Endodermal cell (in vitro differentiated cells): ENCODE measurements at places on chromosomes 13 and 19.
A peak's percentile ranks its signal among the peaks of the same experiment; 100 is the strongest.

GRCh38 chr13:113864273-113864890 is 506 bp upstream of the GAS6 start:
- DNase-seq = peak; percentile 40

DNA sequence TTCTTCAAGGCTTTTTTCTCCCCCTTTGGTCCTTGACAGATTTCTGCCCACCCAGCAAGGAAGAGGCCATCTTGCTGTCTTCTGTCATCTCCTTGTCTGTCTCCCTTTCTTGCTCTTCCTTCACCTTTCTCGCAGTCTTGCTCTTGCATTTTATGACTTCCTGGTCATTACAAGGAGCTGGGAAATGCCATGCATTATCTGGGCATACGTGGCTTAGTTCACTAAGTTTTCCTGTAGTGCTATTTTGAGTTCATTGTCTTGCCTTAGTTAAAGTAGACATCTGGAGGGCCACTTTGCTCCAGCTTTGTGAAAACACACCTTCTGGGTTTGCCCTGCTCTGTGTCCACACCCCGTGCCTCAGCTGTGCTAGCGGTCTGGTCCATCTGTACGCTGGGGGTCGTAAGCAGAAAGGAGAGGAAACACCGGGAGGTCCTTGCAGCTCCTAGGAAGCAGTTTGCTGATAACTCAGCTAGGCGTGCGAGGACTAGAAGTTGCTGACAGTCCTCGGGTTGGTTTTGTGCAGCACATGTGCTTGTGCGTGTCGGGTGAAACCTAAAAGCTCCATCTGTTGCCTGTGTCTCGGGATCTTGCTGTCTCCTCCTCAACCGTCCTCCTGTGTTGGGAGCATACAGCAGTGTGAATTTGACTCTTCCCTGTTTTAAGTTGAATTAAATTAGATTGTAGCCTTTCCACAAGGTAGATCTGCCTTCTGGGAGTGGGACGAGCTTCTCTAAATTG is 59.4 kb downstream of the ARHGEF7 start:
- no peak for DNase-seq

DNA sequence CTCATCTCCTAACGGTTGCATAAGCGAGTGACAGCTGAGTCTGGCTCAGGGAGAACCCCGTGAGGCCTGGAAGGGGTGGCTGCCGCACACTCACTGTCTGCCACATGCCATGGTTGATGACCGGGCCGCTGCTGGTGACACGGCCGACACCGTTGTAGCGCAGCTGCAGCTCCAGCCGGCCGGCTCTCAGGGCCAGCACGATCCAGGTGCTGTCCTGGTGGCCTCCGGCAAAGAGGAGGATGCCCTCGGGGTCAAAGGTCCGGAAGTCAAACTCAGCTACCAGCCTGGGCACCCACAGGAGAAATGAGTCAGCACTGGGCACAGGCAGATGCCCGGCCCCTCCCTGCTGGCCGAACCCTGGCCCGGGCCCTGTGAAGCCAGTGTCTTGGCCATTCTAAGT is 31.7 kb downstream of the GAS6 start:
- no peak for DNase-seq

GRCh38 chr19:5809469-5809868 is 4.6 kb downstream of the NRTN start:
- DNase-seq = no peak

GRCh38 chr13:25867038-25867437 is 184.8 kb downstream of the SHISA2 start:
- no peak for DNase-seq

DNA sequence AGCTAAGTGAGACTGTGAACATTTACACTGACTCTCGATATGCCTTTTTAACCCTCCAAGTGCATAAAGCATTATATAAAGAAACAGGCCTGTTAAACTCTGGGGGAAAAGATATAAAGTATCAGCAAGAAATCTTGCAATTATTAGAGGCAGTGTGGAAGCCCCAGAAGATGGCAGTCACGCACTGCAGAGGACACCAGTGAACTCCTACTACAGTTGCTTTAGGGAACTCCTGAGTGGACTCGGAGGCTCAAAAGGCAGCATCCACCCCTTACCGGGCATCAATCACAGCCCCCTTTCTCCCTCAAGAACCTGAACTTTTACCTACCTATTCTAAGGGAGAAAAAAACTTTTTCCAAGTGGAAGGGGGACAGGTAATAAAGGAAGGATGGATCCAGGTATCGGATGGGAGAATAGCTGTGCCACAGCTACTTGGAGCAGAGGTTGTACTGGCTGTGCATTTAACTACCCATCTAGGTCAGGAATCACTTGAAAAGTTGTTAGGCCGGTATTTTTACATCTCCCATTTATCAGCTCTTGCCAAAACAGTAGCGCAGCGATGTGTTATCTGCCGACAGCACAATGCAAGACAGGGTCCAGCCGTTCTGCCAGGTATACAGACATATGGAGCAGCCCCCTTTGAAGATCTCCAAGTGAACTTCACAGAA is 80.1 kb downstream of the ZNF486 start:
- DNase-seq = peak; percentile 84

DNA sequence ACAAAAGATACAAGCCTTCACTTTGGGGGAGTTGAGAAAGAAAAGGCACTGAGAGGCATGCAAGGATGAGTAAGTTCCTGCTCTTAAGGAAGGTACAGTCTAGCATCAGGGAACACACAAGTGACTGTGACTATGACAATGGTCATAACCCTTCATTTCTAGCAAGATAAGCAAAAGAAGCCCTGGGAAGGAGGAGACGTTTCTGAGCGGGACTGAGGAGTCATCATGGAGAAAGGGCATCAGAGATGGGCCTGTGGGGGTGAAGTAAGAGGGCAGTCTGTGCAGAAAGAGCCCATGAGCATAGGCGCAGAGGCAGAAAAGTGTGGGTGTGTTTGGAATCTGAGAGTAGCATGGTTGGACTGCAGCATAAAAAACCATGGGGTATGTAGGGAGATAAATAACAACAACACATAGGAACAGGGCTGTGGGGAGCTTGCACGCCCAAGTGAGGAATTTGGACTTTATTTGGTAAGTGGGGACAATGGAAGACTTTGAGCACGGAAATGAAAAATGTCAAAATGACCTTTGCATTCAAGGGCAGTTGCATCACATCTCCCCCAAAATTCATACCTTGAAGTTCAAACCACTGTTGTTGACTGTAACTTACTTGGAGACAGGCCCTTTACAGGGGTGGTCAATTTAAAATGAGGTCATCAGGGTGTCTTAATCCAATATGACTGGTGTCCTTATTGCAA is 86.7 kb downstream of the MBNL2 start:
- no peak for DNase-seq

- no peak for DNase-seq
These were observed 203.5 kb downstream of the ENOX1 start for GRCh38 chr13:43583321-43583720.

- DNase-seq = no peak
These were observed 84.0 kb downstream of the SUCLA2 start for GRCh38 chr13:47917022-47917574.

DNA sequence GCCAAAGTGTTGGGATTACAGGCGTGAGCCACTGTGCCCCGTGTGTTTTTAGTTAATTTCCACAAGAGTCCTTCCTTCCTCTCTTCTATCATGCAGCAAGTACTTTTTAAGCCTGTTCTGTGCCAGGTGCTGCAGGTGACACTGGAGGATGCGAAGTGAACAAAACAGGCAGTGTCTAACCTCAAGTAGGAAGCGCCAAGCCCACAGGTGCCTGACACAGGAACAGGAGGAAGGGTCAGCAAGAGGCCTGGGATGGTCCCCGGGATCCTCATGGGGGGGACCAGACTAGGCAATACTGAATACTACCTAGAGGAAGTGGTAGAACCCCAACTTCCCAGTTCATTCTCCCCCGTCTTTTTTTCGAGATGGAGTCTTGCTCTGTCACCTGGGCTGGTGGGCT is 1.8 kb upstream of the CALR start:
- DNase-seq = peak; percentile 53

DNA sequence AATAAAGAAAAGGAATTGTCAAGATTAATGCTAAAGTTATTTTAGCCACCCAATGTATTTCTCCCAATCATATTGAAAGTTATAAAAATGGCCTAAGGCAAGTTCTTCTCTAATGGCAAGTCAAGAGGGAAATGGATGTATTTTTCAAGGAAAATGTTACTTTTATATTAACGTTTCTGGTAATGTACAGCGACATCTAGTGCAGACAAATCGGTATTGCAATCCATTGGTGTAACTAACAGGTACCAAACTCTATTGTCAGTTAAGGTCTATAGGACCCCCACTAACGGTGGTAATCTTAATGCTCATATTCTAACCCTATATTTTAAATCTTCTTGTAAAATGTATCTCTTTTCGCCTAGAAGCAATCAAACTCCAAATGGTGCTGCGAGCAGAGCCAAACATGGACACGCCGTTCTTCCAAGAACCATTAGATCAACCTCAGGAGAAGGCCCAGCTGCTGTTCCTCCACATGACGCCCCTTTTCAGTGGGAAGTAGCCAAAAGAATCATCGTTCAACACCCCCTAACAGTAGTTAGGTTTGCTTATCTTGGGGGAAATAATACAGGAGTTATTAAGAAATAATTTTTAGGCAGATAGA is 98.5 kb upstream of the PABPC3 start:
- no peak for DNase-seq

DNA sequence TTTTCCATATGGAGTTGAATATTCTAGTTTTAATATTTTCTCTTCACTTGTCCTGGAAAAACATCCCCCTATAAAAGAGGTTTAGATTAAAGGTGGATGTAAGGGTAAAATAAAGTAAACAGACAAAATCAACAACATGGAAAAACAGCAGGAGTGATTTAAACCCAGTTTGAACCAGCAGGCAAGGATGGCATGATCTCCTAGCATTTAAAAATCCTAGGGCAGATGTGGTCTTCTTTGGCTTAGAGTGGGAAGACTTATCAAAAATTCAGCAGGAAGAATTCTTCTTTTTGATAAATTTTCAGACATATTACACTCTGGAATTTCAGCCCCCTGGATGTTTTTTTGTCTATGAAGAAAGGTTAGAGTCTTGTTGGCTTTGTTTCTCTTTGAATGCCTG is 36.5 kb downstream of the CLEC17A start:
- DNase-seq = no peak

GRCh38 chr13:51674276-51674675 is 90.0 kb downstream of the WDFY2 start:
- DNase-seq = peak; percentile 56

- peak; percentile 51 for DNase-seq
These were observed 35.1 kb downstream of the RNF6 start for GRCh38 chr13:26186995-26187394.

DNA sequence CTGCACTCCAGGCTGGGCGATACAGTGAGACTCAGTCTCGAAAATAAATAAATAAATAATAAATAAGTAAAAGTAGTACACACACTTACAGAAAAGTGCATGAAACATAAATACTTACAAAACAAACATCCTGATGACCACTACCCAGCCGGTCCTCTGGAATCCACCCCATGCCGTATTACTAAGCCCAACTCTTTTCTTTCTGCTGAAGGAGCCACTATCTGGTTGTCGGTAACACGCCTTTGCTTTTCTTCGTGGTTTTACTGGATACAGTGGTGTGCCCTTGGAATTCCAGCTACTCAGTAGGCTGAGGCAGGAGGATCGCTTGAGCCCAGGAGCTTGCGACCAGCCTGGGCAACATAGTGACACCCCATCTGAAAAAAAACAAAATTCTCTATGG is 39.4 kb downstream of the CELF5 start:
- no peak for DNase-seq

DNA sequence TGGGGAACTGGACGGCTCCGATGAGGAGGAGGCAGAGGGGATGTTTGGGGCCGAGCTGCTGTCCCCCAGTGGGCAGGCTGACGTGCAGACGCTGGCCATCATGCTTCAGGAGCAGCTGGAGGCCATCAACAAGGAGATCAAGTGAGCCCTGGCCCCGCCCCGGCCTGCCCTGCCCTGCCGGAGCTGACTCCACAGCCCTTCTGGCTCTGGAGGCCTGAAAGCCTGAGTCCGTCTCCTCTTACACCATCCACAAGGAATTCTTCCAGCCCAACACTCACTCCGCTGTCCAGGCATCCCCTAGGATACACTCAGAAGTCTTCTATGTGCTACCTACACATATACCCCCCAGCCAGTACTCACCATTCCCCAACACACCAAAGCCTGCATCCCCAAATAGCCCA is 17.4 kb downstream of the PPFIA3 start:
- DNase-seq = no peak

DNA sequence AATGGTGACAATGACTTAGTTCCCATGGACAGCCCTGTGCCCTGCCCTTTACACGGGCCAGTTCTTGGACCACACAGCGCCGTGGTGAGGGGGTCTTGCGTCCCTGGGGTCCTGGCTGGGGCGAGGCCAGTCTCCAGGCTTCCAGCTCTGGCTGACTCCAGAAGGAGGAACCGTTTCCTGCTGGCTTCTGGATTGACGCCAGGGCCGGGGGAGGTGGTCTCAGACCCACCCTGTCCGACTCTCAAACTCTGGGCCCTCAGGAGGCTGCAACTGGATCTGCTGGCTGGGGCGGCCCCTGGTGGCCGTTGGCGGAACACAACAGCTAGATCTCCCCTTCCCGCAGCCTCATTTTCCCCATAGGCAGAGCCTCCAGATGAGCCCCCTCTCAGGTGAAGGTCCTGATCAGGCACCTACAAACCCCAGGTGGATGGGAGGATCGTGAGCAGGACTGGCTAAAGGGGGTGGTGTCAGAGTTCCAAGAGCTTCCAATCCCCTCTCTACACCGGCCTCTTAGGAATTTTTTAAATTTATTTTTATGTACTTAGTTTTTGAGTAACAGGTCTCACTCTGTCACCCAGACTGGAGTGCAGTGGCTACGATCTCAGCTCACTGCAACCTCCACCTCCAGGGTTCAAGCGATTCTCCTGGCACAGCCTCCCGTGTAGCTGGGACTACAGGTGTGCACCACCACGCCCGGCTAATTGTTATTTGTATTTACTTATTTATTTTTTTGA is 8.0 kb downstream of the CCDC194 start:
- peak; percentile 92 for DNase-seq

DNA sequence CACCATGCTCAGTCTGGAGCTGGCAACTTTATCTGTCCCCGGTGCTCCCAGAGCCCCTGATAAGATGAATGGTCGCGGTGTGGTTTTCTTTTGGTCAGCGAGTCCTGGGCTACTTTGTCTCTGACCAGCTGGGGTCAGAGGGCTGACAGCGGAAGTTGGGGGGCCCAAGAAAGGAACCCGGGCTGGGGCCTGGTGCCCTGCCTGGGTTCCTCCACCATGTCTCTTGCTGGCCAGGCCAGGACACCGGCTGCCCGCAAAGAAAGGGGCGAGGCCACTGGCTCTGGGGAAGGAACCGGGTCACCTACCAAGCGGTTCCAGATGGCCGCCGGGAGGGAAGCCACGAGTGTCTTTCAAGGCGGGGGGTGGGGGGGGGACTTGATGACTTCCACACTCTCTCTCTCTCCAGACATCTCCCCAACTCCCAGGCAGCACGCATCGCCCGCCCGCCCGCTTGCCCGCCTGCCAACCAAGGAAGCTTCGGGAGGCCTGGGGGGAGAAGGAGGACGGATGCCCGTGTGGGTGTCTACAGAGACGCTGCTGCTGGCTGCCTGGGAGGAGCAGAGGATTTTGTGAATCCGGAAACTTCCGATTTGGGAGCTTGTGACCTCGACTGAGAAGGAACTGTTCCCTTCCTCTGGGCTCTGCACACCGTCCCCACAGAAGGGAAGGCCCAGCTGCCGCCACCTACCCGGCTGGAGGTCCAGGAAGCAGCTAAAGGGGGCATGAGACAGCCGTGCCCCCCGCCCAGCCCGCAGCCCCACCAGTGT is 1.1 kb downstream of the PIP5K1C start:
- peak; percentile 50 for DNase-seq

- no peak for DNase-seq
These were observed 504.5 kb downstream of the FOXO1 start for GRCh38 chr13:40161931-40162330.

- no peak for DNase-seq
These were observed 123.8 kb upstream of the IRS2 start for GRCh38 chr13:109910194-109910593.
